ENCODE measurements at places on chromosomes 4 and X. TPM values are rescaled to one million over a fixed set of nuclear protein-coding genes. Genes with fewer than 3 reads are reported as not detected.

The CT83 gene
- not detected for total RNA-seq

The CSAG1 gene
- not detected for total RNA-seq

The EPHA5 gene
- not detected for total RNA-seq

The PPEF2 gene
- not detected for total RNA-seq

The GCNA gene
- total RNA-seq = 0.68 TPM

DNA sequence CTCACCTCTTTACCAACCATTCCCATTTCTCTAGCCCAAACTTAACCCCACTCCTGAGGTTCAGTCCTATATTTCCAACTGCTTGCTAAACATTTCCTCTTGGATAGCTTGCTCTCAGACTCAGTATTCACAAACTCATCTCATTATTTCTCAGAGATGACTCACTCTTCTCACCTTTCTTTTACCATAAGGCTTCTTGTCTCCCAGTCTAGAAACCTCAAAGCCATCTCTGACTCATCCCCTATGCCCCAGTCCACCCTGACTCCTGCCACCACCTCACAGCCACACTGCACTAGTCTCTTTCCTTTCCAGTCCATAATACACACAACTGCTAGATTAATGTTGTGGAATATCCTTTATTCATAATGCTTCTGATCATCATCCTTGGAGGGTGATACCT lies 4.8 kb downstream of the FRMPD3 start:
- peak; percentile 83 for ATAC-seq

DNA sequence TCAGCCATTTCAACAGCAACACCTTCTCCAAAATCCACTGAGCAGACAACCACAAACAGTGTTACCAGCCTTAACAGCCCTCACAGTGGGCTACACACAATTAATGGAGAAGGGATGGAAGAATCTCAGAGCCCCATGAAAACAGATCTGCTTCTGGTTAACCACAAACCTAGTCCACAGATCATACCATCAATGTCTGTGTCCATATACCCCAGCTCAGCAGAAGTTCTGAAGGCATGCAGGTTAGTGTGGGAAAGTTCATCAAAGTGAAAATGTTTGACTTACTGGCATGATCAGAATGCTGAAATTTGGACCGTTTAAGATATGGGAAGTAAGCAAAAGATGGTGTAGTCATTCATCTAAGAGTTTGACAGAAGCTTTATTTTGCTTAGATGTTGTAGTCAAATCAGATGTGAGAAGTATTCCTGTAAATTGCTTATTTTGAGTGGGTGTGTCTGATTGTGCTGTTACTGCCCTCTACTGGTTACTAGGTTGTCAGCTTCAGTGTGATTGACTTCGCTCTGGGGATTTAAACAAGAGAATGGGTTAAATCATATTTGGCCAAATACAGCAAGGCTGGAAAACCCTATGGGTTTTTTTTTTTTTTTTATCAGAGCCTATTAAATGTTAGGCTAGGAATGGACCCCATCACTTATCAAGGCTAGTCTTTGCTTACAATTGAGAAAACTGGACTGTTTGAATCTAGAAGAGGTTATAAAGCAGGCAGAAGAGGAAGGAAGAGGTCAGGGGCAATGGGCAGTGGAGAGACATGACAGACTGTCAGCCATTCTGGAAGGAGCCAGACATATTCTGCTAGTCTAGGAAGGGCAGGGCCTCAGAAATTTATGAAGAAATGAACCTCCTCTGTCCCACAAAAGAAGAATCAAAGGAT lies 130.3 kb downstream of the DIPK2B start:
- peak; percentile 69 for ATAC-seq

- no peak for ATAC-seq
Measured at GRCh38 chr4:78179196-78179595, 122.1 kb downstream of the FRAS1 start.

DNA sequence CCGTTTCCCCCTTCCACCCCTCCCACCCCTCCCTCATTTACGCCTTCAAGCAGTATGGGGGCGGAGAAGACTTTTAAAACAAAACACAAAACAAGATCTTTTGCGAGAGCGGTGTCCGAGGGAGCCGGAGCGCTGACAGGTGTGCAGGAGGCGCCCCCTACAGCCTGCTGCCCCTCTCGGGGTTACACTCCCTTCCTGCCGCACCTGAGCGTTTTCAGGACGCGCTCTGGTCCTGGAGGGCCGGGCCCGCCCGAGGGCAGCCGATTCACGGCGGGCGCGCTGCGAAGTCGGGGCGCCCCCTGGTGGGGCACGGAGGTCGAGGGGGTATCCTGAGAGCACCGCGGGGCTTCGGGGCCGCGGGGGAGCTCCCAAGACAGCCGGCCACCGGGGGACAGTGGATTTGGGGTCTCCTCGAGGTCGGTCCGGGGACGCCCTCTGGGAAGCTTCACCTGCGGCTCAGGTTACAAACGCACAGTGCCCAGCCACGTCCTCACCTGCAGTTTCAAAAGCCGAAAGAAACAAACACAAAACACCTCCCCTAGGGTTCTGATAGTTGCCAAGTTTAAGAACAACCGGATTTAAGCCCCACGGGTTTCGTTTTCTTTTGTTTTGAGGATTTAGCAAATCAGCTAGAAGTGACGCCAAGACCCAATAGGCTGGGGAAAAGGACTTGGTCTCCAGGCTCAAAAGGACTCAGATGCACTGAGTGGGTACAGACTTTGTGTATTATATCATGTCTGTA lies 8.0 kb upstream of the NEUROG2 start:
- ATAC-seq = peak; percentile 72

GRCh38 chr4:62912531-62912930 lies 1496.7 kb downstream of the TECRL start:
- ATAC-seq = no peak

DNA sequence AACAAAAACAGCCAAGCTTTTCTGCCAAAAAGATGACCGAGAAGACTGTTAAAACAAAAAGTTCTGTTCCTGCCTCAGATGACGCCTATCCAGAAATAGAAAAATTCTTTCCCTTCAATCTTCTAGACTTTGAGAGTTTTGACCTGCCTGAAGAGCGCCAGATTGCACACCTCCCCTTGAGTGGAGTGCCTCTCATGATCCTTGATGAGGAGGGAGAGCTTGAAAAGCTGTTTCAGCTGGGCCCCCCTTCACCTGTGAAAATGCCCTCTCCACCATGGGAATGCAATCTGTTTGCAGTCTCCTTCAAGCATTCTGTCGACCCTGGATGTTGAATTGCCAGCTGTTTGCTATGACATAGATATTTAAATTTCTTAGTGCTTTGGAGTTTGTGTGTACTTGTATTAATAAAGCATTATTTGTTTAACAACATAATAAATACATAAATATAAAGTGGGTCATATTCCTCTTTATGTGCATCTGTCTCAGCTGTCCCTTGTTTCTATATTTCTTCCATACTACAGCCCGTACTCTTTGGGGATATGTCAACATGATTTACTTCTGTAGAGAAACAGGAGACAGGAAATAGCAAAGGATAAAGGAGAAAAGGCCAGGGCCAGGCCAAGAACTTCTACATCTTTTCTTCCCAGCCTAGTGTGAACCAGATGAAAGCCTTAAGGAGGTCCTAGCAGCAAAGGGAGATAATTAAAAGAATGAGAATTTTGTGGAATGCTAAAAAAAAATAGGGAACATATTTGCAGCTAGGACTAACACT lies 667 bp downstream of the PTTG2 start:
- no peak for ATAC-seq

GRCh38 chr4:66927937-66928336 lies 617.4 kb downstream of the CENPC start:
- ATAC-seq = no peak

Data from esophagus mucosa (tissue), 1 donor.